ENCODE measurements at places on chromosomes 1 and 21.
A peak's percentile ranks its signal among the peaks of the same experiment; 100 is the strongest.

GRCh38 chr21:29449306-29449950 is 150.7 kb downstream of the BACH1 start:
- no peak for DNase-seq

DNA sequence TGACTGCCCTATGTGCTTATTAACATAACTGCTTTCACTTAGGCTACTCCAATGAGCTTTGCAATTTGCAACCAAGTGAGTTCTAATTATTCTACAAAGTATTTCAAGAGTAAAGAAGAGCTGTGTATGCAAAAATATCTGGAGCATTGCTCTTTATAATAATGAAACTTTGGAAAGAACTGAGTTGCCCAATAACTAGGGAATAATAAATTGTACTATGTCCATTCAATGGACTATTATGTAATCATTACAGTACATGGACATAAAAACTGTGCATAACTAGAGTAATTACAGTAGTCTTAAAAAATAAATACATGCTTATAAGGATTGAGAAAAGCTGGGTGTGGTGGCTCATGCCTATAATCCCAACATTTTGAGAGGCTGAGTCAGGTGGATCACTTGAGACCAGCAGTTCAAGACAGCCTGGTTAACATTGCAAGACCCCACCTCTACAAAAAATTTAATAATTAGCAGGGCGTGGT is 70.3 kb upstream of the JAK1 start:
- no peak for DNase-seq

GRCh38 chr21:44450999-44451398 is 4.3 kb upstream of the LRRC3 start:
- no peak for DNase-seq

GRCh38 chr1:26072305-26072704 is 4.9 kb upstream of the TRIM63 start:
- DNase-seq: no peak

- no peak for DNase-seq
Observed at GRCh38 chr1:197453376-197454058, 185.5 kb downstream of the CRB1 start.

GRCh38 chr1:44220001-44220751 is 6.9 kb downstream of the DMAP1 start:
- no peak for DNase-seq

- no peak for DNase-seq
Observed at GRCh38 chr1:170856455-170856854, 78.9 kb upstream of the MROH9 start.

DNA sequence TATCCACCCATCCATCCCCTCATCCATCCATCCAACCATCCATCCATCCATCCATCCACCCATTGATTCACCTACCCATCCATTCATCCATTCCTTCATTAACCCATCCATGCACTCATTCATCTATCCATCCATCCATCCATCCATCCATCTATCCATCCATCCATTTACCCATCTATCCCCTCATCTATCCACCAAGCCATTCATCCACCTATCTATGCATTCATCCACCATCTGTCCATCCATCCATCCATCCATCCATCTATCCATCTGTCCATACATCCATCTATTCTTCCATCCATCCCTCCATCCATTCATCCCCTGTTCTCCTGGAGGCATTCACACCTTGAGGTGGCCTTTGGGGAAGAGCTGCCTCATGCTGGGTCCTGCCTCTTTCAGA is 107.0 kb downstream of the PRDM16 start:
- no peak for DNase-seq

DNA sequence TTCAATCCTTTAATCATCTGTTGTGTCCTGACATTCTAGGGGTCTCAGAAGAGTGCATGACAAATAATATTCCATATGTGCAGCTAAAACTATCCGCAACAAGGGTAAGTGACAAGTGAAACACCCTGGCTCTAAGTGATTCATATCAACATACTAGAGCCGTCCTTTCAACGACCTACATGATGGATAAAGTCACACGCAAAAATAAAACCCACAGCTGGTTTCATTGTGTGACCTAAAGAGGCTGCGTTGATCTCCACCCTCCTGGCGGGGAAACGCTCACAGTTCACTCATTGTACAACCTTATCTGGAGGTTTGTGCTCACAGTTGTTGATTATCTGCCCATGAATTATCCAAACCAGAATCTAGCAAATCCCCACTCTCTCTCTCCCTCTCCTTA is 365.3 kb upstream of the PKN2 start:
- no peak for DNase-seq

DNA sequence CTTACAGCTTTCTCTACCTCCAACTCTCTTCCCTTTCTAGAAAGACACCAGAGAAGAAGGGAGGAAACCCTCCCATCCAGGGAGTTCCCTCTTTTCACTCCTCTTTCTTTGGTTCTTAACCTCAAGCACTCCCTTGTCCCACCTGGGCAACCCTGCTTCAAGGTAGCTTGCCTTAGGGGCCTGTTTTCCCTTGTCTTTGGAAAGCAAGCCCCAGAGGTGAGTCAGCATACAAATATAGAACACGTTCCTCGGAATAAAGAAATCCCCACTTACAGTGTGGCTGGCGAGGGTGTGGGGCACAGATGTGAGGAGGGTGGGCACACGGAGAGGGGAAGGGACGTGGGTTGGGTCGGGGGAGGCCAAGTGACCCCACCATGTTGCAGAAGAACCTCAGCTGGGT is 26.1 kb upstream of the KCNE2 start:
- no peak for DNase-seq

- no peak for DNase-seq
Observed at GRCh38 chr1:181911715-181912114, 149.8 kb downstream of the ZNF648 start.

GRCh38 chr1:16294219-16295212 is 57.5 kb upstream of the CPLANE2 start:
- no peak for DNase-seq

DNA sequence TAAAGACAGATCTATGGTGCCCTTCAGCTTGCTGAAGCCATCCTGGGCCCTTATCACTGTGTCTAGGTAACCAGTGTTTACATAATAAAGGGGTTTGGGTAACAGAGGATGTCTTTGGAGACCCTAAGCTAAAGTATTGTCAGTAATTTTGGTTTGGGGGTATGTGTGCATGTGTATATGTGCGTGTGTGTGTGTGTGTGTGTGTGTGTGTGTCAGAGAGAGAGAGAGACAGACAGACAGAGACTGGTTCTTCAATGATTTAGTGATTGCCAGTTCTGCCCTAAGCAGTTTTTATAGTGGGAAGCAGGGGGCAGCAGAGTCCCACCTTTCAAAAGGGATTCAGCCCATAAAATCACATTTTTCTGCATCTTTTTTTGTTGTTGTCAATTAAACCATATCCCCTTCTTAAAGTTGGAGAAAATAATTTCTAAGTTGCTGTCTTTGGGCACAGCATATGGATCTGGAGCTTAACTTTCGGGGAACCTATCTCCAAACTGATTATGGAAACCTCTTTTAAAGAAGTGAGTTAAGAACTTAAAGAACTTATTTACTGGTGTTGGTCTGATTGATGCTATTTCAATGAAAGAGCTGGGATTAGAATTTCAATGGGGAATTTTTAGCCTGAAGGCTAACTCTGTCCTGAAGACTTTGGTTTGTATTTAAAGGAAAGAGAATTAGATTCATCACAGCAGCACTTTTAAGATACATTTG is 51.1 kb downstream of the ZNF326 start:
- DNase-seq: no peak

DNA sequence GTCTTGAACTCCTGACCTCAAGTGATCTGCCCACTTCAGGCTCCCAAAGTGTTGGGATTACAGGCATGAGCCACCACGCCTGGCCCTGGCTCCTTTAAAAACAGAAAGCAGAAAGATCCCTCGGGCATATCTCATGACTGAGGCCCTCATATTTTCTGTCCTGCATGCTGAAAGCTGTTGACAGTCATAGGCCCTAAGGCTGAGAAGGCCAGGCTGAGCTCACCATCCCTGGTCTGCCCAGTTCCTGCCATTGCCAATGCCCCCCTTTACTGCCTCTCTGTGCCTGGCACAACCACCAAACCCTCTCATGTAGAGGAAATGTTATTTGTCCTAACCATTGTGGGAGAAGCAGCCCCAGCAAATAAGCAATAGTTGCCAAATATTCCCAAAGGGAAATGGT is 12.7 kb downstream of the CD34 start:
- DNase-seq: no peak

DNA sequence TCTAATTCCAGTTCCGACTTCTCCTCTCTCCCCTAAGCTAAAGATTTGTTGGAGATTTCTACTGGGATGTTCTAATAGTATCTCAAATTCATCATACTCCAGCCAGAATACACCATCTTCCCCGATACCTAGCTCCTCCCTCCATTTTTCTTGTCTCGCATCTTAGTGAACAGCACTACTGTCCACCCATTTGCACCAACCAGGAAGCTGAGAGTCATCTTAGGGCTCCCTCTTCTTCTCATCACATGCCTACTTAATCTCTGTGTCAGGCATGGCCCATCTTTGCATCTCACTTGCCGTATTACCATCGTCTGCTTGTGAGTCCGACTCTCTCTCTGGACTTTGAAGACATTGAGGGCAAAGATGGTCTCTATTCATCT is 3.5 kb upstream of the TRIM63 start:
- no peak for DNase-seq

DNA sequence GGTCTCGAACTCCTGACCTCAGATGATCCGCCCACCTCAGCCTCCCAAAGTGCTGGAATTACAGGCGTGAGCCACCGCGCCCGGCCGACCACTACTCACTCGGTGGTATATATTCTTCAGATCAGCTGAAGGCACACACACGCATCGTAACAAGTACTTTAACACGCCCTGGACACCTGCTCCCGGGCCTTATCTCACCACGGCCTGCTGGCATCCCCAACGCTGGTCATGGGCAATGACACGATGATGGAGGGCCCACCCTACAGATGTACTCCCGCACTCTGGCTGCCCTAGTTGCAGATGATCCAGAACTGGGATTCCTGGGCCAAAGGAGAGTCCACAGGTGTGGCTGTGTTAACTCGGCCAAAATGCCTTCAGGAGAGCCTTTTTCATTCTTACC is 11.6 kb downstream of the UBE2J2 start:
- DNase-seq: no peak

- DNase-seq: peak; percentile 23
Observed at GRCh38 chr1:169809370-169810095, 14.8 kb upstream of the METTL18 start.

DNA sequence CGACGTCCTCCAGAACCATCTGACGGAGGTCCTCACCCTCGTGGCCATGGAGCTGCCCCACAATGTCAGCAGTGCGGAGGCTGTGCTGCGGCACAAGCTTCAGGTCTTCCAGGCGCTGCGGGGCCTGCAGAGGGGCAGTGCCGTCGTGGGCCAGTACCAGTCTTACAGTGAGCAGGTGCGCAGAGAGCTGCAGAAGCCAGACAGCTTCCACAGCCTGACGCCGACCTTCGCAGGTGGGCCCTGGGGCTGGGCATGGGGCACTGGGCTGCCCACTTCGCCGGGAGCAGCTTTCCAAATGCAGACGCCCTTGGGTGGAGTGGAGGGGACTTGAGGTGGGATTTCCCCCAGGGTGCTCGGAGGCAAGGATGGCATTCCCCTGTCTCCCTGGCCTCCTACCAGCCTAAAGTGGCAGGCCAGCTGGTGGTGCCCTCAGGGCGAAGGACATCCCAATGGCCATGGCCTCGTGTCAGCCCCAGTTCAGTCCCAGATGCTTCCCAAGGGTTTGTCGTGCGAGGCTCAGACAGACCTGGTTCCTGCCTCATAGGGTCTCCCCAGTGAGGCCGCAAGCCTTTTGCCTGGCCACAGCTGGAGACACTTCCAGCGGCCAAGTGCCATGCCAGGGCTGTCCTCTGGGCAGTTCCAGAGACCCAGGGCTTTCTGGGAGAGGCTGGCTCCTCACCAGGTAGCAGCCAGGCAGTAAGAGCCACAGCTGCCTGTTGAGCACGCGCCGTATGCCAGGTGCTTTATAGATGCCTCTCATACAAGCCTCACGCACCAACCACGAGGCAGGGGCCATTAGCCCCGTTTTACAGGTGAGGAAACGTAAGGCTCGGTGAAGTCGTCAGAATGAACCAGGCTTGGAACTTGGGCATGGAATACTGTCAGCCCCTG is 27.8 kb downstream of the H6PD start:
- DNase-seq: no peak

DNA sequence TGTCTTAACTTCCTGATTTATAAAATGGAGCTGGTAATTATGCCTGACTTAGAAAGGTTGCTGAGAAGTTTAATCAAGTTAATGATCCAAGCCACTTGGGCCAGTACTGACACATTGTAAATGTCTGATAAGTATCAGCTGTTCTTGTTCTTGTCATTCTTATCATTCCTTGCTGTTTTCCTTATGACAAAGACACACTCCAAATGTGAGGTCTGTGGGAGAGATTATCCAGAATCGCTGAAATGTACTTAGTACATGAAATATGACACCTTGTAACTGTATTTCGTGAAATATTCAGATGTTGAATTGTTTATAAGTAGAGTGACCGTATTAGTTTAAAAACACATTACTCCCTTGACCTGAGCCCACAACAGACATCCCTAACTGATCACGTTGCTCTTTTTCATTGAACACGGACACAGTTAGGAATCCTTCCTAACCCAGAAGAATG is 6.1 kb downstream of the AADACL4 start:
- DNase-seq: no peak

- DNase-seq: no peak
Observed at GRCh38 chr1:178126741-178127185, 32.9 kb downstream of the RASAL2 start.

GRCh38 chr1:240528591-240528990 is 83.4 kb downstream of the GREM2 start:
- no peak for DNase-seq

DNA sequence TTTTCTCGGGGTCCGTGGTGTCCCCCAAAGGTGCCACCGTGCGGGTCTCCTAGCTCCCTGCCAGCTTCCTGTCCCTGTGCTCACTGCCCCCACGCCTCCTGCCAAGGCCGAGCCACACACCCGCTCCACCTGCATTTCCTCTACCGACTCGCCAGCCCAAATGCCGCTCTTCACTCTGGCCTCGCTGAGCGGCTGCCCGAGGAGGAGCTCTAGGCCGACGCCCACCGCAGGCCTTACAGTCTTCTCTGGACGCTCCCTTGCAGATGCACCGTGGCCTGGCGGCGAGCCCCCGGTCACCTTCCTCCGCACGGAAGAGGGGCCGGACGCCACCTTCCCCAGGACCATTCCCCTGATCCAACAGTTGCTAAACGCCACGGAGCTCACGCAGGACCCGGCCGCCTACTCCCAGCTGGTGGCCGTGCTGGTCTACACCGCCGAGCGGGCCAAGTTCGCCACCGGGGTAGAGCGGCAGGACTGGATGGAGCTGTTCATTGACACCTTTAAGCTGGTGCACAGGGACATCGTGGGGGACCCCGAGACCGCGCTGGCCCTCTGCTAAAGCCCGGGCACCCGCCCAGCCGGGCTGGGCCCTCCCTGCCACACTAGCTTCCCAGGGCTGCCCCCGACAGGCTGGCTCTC is 26.3 kb downstream of the FTCD start:
- DNase-seq: no peak

DNA sequence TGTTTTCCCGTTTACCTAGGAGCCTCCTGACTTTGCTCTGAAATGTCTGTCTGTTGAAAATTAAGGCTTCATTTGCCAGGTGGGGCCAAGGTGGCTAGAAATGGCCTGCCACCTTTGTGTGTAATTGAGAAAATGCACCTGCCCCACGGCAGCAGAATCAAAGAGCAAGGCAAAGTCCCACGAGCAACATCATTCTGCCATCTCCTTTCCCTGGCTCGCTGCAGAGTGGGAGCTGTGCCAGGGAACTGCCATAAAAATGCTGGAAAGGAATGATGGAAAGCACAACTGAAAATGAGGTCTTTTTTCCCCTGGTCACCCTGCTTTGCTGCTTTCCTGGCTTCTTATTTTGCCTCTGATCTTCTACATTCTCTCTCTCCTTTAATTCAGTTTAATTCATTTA is 5.5 kb upstream of the OLFML2B start:
- no peak for DNase-seq

- no peak for DNase-seq
Observed at GRCh38 chr1:182707122-182707521, 22.7 kb upstream of the RGS8 start.

Measured in NCI-H774 (cell line).